ENCODE measurements at places on chromosomes 7 and 10. TPM values are rescaled to one million over a fixed set of nuclear protein-coding genes. Genes with fewer than 3 reads are reported as not detected.

CYP3A7 gene
- polyA plus RNA-seq: 0.11 TPM

CPA2 gene
- 0.55 TPM for polyA plus RNA-seq

ST8SIA6 gene
- polyA plus RNA-seq: 1.7 TPM

SPDYE8 gene
- 0.10 TPM for polyA plus RNA-seq

LRRC18 gene
- 0.19 TPM for polyA plus RNA-seq

C10orf53 gene
- not detected for polyA plus RNA-seq

DNA sequence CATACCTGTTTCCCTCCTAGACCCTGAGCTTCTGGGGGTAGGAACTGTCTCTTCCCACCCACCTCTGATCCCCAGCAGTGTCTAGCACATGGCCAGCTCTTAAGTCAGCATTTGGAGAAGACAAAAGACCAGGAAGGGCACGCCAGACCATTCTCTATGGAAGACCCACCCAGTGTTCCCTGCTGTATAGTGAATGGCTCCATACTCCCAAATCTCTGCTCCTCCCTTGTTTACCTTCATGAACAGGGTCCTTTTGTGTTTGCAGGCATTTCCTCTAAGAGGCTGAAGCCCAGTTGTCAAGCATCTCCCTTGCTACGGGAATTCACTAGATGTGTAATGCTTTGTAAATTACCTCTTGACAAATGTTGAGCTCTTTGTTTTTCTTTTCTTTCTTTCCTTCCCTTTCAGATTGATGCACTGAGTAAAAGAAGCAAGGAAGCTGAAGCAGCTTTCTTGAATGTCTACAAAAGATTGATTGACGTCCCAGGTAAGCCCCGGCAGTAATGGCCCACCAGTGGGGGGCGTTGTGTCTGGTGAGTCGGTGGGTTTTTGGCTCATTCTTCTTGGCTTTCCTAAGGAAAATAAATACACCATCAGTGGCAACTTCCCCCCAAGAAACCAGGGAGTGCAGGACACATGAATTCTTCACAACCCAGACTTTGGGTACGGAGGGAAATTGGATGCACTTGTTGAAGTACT is 216.6 kb upstream of the SH2B2 start:
- DNase-seq: no peak

DNA sequence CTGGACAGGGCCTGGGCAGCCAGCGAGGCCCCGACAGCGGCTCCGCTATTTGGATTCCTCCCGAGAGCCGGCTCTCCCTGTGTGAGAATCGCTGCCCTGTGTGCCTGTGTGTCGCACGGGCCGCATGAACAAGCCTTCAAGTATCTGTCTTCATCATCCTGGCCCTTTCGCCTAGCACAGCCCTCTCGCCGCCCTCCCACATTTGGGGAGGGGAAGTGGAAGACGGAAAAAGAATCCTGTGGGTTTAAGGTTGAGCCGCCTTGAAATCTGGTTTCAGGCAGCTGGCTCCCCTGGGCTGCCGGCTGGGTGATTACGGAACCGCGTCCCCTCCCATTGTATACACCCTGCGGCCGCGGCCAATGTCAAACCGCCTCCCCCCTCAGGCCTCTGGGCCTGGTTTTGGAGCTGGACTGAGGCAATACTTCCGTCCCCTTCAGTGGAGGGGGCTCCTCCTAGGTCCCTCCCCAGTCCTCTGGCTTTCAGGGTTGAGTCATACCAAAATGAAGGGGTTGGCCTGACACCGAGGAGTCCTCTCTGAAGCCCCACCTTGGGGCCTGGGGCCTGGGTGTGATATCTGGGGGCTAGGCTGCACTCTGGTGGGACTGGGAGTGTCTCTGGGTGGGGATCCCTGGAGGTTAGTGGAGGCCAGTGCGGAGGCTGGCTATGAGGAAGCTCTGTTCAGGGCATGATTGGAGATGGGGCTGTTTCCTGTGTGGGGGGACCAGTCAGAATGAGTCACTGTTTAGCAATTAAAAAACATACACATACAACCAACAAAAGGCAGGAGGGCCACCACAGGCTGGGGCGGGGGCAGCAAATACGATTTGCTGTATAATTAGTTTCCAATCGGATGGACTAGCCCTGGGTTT is 1.7 kb downstream of the TRIM8 start:
- peak; percentile 98 for DNase-seq

DNA sequence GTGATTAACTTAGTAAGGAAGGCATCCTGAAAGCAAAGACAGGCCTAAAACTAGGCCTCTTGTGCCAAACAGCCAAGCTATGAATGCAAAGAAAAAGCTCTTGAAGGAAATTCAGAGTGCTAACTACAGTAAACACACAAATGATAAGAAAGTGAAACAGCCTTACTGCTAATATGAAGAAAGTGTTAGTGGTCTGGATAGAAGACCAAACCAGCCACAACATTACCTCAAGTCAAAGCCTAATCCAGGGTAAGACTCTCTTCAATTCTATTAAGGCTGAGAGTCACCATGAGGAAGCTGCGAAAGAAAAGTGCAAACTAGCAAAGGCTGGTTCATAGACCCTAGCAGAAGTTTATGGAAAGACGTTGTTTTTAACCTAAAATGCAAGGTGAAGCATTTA is 66.0 kb downstream of the IPMK start:
- DNase-seq: no peak

DNA sequence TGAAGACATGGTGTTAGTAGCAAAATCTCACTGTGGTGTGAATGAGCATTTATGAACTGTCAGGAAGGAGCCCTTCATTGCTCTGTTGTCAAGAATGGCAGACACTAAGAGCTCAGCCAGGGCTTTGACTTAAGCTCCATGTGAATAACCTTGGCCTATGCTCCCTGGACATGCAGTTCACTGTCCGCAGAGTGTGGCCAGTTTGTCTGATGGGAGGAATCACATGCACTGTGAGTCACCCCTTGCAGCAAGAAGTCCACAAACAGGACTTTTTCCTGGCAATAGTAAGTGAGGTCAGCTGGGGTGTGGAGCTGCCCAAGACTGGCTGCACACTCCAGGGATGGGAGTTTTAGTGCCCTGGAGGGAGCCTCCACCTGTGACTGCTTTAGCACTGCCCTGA is 49.5 kb downstream of the ZNF37A start:
- no peak for DNase-seq

- no peak for DNase-seq
These were observed 501.7 kb upstream of the SORCS1 start for GRCh38 chr10:107666214-107666613.

GRCh38 chr10:77984986-77985385 is 44.3 kb downstream of the POLR3A start:
- DNase-seq: no peak

- DNase-seq: peak; percentile 98
These were observed at the start of gene SERPINE1 for GRCh38 chr7:101126651-101127459. Gene SERPINE1, plus strand, starts transcription at chr7:101127104. Its CDS starts 1,290 bp downstream, at chr7:101128394.

GRCh38 chr7:26153241-26153822 is 1.3 kb downstream of the NFE2L3 start:
- DNase-seq: no peak

- DNase-seq: no peak
These were observed 173.1 kb downstream of the MYOF start for GRCh38 chr10:93309062-93309461.

DNA sequence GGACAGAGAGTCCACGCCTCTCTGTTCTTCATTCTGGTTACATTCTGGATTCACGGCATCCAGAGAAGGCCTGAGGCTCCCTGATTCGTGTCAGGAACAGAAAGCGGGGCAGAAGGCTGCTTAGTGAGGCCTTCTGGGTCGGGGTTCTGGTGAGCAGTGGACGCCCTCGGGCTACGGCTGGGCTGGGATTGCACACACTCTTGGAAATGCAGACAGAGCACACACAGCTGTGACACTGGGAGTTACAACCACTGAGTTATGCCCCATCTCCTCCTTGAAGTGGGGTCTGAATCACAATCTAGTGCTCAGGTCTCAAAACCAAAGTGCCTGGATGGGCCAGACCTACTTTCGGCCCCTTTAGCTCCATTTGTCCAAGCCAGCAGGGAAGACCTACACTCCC is 156.9 kb upstream of the GDF10 start:
- no peak for DNase-seq

DNA sequence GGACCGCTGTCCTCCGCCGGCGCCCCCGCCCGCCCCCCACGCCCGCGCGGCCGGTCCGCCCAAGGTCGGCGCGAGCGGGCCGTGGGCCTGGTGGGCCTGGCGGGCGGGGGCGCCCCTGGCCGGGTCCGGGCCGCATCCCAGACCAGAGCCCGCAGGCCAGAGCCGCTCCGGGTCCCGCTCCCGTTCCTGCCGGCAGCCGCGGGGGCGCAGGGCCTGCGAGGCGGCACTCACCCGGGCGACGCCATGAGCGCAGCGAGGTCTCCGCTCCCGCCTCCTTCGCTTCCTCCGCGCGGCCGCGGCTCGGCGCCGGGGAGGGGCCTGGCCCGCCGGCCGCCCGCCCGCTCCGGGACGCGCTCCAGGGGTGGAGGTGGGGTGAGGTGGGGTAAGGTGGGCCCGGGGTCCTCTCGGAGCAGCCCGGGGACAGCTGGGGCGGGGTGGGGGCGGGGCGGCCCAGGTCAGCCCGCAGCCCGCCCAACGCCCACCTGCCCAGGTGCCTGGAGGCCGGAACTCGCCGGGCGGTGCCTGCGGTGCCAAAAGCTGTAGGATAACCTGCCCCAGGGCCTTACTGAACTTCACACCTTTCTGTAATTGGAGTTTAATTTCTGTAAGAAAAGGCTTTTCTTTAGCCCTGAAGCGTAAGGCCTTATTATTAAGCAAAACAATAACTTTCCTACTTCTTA is at the start of gene URGCP:
TSS of gene URGCP (minus strand) at position 266 of the 680 bp plus-strand sequence. CDS start at position 245, 21 bp downstream.
- peak; percentile 73 for DNase-seq

GRCh38 chr10:82462910-82463551 is 588.0 kb downstream of the NRG3 start:
- no peak for DNase-seq

DNA sequence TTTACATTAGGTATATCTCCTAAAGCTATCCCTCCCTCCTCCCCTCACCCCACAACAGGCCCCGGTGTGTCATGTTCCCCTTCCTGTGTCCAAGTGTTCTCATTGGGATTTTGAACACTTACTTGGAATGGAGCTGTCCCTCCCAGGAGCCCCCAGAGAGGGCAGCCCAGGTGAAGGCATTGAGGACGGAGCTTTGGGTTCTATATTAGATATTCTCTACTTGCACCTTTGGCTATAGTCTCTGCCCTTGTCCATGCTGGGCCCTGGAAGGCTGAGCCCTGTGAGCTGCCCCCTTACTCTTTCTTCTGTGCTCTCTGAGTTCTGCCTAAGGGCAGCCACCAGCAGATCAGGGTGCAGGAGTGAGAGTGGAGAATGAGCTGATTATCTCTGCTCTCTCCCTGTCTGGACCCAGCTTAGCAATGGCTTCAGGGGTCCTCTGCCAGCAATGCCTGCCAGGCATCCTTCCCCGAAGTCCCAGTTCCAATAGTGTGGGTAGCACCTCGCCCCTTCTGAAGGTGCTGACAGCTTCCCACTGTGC is 11.2 kb downstream of the ADRA2A start:
- no peak for DNase-seq

DNA sequence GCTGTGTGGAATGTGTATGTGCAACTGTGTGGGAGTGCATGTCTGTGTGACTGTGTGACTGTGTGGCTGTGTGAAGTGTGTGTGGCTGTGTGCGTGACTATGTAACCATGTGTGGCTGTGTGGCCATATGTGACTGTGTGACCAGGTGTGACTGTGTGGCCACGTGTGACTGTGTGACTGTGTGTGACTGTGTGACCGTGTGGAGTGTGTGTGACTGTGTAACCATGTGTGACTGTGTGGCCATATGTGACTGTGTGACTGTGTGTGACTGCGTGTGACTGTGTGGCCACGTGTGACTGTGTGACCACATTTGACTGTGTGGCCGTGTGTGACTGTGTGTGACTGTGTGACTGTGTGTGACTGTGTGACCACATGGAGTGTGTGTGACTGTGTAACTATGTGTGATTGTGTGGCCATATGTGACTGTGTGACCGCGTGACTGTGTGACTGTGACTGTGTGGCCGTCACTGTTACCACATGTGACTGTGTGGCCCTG is 502.9 kb downstream of the DNAJB6 start:
- DNase-seq: no peak

- no peak for DNase-seq
These were observed 24.6 kb upstream of the FOXL3 start for GRCh38 chr7:265192-265997.

DNA sequence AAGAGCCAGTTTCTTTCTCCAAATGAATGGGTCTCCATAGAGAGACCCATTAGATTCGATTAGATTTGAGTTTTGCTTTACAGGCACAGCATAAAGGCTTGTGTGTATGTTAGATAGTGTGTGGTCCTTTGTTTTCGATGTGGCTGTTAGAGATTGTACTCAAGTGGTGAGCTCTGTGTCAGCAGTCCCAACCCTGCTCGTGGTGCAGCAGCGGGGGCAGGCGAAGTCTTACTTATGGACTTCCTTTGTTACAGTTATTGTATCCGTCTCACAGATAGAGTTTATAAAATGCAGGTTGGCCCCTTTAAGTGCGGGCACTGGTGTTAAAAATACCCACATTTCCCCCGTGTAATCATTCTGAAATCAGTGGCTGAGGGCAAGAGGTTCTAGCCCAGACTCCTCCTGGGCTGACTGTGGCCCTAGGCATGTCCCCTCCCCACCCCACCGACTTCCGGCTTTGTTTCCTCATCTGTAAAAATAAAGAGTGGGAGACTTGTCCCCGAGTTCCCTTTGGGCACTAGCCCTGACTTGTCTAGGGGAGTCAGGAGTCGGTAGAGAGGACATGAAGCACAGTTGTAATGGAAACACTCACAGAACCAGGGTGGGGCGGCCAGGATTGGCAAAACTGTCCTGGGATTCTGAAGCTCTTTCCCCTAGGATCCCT is 28.6 kb downstream of the MTURN start:
- peak; percentile 42 for DNase-seq

DNA sequence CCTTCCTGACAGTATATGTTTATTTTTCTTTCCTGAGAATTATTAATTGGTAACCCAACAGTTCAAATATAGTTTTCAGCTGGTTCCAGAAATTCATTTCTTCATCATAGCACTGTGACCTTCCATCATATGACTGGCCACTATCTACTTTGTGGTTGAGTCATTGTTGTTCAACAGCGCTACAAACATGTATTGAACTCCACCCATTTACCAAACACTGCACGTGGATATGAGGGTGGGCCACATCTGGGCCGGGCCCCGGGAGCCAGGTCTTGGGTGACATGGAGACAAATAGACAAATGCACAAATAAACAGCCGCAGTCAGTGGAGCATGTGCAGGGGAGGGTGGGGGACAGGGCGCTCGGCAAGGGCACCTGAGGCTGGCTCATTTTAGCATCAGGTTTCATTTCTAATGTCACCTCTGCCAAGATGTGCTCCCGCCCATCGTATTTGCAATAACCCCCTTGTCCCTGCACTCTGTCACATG is 24.0 kb upstream of the EEPD1 start:
- DNase-seq: peak; percentile 16

Measured in muscle of leg (tissue), 16 donors.